ENCODE measurements at places on chromosomes 2 and 18. TPM values are rescaled to one million over a fixed set of nuclear protein-coding genes. Genes with fewer than 3 reads are reported as not detected.

DNA sequence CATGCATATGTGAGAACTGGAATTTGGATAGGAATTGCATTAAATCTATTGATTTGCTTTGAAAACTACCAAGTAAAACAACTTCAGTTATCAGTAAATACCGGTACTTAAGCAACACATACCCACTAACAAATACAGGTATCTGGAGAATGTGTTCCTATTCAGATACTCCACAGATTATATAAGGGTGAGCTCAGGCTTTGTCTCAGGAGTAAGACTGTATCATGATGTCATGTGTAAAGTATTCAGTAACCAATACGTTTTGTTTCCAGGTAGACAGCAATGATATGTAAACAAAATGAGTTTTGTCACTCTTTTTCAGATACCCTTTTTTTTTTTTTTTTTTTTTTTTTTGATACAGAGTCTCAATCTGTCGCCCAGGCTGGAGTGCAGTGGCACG, 74.8 kb downstream of the DSC3 start:
- no peak overlapping the region for H3K4me3 ChIP-seq
- no peaks in the 10 kb centered on the region for H3K27me3 ChIP-seq

DNA sequence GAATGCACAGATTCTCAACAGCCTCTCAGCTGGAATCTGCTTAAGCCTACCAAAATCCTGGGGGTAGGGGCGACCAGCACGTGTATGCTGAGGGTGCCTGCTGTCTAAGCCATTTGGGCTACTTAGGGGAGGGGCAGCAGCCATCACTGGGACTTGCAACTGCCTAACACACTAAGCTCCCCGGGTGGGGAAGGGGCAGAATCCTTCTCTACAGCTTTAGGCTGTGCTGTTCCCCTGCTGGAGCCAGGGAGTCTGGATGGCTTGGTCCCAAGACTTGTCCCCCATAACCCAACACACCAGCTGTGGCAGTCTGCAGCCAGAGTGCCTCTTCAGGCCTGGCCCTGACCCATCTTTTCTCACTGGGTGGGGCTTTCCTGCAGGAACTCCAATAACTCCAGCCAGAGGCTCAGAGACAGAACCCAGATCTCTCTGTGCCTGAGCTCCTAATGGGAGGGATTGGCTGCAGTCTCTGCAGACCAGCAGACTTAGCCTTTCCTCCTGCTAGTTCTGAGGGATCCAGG, 305.4 kb upstream of the RND3 start:
- no peak overlapping the region for H3K4me3 ChIP-seq
- no peak overlapping the region for H3K27ac ChIP-seq
- H3K27me3 ChIP-seq: no peaks in the 10 kb centered on the region
- H3K4me1 ChIP-seq: no peaks in the 10 kb centered on the region
- DNase-seq: no peak

- H3K4me3 ChIP-seq: peak overlapping the region; percentile 84
- H3K27ac ChIP-seq: peak overlapping the region; percentile 8
- peaks cover 49% of the 10 kb centered on the region for H3K27me3 ChIP-seq
- peaks cover 10% of the 10 kb centered on the region for H3K36me3 ChIP-seq
Observed at GRCh38 chr2:203533676-203534591, 1.2 kb downstream of the RAPH1 start.

Gene CAPN13
- not detected for total RNA-seq
